ENCODE measurements at places on chromosomes 3 and 15. TPM values are rescaled to one million over a fixed set of nuclear protein-coding genes. Genes with fewer than 3 reads are reported as not detected.

Gene SYNPR
- not detected for total RNA-seq

Gene HTR3E
- total RNA-seq = not detected

Gene IQCF5
- not detected for total RNA-seq

Gene TRAT1
- total RNA-seq = 0.53 TPM

Gene NLGN1
- 0.34 TPM for total RNA-seq

Gene UROC1
- total RNA-seq = not detected

Gene GOLGA6L2
- not detected for total RNA-seq

Gene U2SURP
- total RNA-seq = 64.4 TPM

Gene PRSS50
- total RNA-seq = not detected

Gene MYH15
- not detected for total RNA-seq

Gene SHC4
- total RNA-seq = 0.18 TPM

Gene BLM
- total RNA-seq = 3.4 TPM

Gene CDCP1
- 67.5 TPM for total RNA-seq

Gene NDN
- total RNA-seq = 28.1 TPM

Gene CCR9
- total RNA-seq = not detected

Gene THAP10
- total RNA-seq = 2.6 TPM

Gene TEX55
- not detected for total RNA-seq

Gene GABRG3
- 0.08 TPM for total RNA-seq

Gene C3orf22
- total RNA-seq = not detected

Measured in esophagus squamous epithelium (tissue), 5 donors.